Activated effector memory CD4-positive, alpha-beta T cell treated with Interleukin-2 at 50 U/mL for 16 hours (primary cell): ENCODE measurements at places on chromosomes 6 and 20.

GRCh38 chr6:54028170-54028569, 83.1 kb upstream of the MLIP start:
- DNase-seq, result no peak

- DNase-seq, result no peak
Observed at GRCh38 chr20:62800314-62801259, 4.0 kb upstream of the OGFR start.

DNA sequence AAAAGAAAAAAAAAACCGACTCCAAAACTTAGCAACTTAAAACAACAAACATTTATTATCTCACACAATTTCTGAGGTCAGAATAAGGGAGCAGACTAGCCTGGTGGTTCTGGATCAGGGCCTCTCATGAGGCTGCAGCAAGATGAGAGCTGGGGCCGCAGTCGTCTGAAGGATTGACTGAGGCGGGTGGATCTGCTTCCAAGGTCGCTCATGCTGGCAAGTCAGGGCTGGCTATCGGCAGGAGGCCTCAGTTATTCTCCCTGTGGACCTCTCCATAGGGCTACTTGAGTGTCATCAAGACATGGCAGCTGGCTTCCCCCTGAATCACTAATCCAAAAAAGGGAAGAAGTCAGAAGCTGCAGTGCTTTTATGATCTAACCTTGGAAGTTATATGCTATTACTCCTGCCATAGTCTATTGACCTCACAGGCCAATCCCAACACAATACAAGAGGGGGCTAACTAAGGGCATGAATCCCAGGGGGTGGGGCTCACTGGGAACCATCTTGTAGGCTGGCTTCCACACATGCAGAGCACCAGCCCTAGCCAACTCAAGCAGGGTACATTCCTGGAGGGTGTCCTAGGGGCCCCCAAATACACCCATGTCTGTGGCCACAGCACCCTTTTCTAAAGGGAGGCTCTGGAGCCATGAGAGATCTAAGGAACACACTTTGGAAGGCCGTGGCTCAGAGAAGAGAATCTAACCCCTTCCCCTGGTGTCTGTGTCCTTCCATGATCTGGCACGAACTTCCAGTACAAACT, 11.3 kb downstream of the EBF4 start:
- no peak for DNase-seq

GRCh38 chr20:1722513-1723050, 65.0 kb upstream of the SIRPG start:
- no peak for DNase-seq

DNA sequence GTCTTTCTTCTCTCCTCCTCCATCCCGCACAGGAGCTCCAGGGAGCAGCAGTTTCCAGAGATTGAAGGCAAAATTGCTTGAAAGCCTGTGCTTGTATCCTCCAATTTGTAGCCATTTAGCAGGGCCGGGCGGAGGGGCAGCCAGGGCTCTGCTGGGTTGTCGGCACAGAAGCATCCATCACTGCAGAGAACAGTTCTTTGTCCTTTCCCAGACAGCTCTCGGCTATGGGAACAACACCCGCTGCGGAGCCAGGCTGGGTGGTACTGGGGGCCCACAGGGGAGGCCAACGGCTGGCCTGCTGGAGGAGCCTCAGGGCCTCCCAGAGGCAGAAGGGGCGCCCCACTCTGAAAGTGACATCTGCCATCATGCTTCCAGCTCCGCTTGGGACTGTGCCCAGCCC, 7.8 kb downstream of the HRH3 start:
- no peak for DNase-seq

- DNase-seq, result no peak
Observed at GRCh38 chr6:143598466-143599080, 79.2 kb upstream of the PHACTR2 start.

GRCh38 chr6:124755321-124755720, 206.9 kb upstream of the RNF217 start:
- DNase-seq, result no peak

- no peak for DNase-seq
Observed at GRCh38 chr6:44712353-44713111, 325.0 kb downstream of the CDC5L start.

DNA sequence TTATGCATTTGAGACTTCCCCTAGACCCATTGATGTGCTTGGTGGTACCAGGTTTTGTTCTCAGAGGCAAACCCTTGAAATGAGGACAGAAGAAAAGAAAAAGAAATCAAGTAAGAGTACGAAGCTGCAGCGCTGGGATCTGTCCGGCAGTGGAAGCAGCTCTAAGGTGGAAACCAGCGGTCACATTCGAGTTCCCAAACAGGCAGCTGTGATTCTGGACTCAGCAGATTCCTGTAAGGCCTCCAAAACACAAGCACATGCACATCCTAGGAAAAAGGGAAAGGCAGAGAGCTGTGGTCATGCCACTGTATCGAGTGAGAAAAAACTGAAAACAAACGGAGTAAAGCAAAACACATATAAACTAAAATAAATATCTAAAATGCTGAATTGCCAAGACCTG, 4.5 kb downstream of the FAM217B start:
- no peak for DNase-seq

DNA sequence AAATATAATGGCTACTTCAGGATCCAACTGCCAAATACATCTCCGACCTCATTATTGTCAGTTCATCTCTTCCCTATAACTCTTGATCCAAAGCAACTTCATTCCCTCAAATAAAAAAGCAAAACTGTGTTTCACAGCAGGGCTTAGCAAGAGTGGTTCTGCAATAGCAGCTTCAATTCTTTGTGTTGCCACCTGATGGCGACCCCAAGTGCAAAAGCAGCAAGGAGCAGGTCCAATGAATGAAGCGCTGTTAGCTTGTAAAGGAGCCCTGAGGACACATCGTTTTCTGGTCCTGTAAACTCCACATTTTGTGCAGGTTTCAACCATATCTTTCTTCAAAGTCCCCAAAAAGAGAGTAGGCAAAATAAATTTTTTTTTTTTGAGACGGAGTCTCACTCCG, 19.6 kb downstream of the RTN4IP1 start:
- no peak for DNase-seq

DNA sequence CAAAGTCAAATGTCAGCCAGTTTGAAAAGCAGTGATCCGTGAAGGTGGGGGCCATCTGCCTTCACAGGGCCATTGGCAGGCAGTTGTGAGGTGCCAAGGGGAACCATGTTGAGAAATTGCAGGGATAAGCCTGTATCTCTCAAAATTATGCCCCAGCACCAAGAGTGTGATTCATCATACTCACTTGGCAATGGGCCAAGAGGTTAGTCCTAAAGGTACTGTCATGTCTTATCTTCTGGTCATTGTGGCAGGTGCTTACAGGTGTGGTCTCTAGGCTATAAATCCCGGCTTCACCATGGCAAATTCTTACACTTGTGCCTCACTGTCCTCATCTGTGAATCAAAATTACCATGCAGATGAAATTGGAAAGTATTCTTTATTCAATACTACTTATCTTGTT, 150.7 kb upstream of the LAMP5 start:
- no peak for DNase-seq

DNA sequence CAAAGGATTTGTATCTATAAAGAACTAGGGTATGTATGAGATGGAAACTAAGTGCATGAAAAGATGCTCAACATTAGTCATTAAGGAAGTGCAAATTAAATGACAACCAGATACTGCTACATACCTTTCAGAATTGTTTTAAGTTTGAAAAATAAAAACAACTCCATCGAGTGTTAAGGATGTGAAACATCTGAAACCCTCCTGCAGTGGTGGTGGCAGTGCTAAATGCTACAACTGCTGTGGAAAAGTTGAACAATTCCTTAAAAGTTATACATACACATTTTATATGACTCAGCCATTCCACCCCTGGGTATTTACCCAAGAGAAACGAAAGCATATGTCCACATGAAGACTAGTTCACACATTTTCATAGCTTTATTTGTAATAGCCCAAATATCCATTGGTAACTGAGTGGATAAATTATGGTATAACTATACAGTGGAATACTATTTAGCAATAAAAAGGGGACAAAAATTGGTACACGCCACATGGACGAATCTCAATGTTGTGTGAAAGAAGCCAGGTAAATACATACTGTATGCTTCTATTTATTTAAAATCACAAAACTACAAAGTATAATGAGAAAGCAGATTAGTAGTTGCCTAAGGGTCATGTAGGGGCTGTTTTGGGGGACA, 10.6 kb downstream of the ARMH2 start:
- DNase-seq, result no peak

DNA sequence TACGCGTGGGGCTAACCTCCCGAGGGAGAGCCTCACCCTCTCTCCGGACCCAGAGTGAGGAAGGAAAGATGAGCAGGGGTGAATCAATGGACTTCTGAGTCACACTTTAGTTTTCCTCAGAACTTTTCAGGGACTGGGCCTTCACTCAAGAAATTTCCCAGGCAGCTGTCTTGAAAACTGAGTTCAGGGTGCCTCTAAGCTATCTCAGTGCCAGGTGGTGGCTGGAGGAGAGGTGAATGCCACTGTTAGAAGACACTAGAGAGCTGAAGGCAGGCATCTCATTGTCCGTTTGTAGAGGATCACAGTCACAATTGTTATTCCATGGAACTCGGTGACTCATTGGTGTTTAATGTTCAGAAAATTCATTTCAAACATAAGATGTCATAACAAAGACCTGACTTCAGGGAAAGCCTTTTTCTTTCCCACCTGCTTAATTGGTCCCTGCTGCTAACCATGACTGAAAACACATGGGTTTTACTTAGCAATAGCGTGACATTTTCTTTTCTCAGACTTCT, 5.3 kb upstream of the SERPINB6 start:
- no peak for DNase-seq

DNA sequence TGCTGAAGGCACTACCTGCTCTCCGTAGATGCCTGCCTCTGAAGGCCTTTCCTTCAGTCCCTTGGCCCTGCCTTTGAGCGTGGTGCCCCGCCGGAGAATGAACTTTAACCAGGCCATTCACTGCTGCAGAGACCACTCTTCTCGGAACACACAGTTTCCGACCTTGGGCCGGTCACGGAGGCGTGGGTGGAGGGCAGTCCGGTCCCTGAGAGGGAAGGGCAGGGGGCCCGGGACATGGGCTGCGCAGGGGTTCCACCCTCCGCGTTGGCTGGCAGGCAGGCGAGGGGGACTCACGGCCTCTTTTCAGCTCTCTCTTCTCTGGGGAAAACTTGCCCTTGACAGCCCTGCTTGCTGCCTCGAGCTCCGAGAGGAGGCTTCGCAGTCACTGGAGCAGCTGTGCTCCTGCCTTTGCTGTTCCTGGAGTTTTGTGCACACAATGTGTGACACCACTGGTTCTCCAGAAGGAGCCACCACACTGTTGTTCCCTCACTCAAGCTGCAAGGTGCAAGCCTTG, 187.8 kb downstream of the SMOC2 start:
- DNase-seq, result no peak

- DNase-seq, result no peak
Observed at GRCh38 chr20:63534831-63535651, 2.1 kb downstream of the PTK6 start.

DNA sequence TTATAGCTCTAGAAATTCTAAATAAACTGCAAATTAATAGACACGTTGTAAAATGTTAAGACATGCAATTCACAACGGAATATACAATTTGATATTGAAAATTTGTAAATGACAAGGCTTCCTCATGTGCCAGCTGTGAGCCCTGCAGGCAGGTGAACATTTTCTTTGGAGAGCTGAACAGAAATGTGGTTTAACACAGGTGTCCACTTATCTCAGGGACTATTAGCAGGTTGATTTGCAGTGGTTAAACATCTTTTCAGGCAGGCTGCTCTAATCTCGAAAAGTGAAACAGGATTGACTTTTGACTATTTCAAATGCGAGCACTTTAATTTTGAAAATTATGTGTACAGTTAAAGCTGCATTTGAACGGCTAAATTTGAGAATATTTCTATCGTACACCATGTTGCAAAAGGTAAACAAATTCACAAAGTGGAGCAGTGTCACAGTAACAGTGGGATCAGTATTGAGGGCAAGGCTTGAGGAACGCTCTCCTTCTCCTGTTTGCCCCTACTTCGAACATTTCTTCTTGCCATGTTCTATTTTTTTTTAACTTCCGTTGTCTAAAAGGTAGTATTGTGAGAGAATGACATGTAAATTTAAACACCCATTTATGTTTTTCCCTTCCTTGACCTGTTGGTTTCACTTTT, 210.8 kb downstream of the CDKAL1 start:
- no peak for DNase-seq

DNA sequence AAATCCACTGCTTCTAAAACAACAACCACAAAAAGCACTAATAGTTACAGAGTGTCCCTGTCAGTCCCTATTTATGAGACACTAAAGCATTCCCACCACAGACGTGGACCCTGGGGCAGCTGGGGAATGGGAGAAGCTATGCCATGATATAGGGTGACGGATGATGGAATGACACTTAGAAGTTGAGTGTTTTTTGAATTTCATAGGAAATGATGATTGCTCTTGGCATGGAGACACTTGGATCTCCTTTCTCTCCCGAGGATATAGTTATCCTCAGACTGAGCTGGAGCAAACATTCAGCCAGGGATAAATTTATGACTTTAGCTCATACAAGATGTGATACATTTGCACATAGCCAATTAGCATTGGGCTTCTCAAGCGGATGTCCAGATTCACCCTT, 151.2 kb downstream of the EDN3 start:
- no peak for DNase-seq

DNA sequence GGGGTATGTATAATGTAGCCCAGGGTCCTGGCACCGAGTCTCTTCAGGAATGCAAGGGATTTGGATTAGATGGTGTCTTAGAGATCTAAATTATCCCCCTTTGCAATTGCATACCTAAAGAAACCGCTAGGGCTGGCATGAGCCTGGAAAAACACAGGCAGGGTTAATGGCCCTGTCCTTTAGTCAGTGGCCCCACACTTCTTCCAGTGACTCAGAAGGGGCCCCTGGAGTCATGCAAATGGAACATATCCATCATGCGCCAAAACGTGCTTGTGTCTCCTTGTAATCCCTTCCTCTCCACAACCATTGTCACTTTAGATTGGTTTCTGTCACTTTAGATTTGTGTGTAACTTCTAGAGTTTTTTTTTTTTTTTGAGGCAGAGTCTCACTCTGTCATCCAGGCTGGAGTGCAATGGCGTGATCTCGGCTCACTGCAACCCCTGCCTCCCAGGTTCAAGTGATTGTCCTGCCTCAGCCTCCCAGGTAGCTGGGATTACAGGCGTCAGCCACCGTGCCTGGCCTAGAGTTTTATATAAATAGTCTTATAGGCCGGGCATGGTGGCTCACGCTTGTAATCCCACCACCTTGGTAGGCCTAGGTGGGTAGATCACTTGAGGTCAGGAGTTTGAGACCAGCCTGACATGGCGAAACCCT, 8.7 kb upstream of the MYBL2 start:
- no peak for DNase-seq

GRCh38 chr20:20407891-20408805, 40.2 kb downstream of the INSM1 start:
- DNase-seq, result no peak

DNA sequence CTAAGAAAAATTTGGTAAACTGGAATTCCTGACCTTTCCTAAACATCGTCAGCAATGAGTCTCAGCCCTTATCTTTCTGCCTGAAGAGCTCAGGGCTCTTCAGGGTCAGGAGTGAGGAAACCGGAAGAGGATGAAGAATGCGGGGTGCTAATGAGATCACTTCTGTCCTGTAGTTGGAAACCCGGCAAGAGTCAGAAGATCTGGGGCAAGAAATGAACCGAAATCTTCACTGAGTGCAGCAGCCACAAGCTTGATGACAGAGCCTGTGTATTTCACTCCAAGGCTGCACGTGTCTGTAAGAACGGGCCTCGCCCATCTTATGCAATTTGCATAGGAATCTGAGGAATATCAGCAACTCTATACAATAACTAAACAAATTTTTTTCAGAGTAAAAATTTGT, 60.4 kb upstream of the QKI start:
- DNase-seq, result no peak
